ENCODE measurements at places on chromosomes 5 and 9.

DNA sequence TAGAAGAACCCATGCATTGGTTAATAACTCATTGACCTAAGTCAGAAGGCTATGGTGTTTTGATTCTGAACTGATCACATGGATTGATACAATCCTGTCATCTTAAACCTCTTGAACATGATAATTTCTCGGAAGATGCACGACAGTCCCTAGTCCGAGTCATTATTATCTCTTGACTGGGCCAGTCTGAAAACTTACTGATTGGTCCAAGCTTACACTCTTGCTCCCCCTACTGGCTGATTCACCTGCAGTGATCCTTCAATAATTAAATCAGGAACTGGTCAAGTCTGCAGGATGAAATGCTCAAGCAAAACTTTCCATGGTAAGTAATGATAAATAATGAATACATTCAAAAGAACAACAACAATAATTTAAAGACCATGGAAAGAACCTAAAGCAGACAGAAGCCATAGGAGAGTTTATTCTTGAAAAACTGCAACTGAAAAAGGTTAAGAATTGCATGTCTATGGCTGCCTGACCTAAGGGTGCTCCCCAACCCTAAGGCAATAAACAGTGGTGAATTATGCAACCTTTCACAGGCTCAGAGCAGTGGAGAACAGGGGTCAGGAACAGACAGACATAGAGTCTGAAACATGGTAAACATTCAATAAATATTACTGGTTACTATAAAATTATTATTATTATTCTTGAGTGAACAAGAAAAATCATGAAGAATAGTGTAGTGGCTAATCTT, 79.3 kb downstream of the BRINP1 start:
- peak; percentile 42 for DNase-seq

DNA sequence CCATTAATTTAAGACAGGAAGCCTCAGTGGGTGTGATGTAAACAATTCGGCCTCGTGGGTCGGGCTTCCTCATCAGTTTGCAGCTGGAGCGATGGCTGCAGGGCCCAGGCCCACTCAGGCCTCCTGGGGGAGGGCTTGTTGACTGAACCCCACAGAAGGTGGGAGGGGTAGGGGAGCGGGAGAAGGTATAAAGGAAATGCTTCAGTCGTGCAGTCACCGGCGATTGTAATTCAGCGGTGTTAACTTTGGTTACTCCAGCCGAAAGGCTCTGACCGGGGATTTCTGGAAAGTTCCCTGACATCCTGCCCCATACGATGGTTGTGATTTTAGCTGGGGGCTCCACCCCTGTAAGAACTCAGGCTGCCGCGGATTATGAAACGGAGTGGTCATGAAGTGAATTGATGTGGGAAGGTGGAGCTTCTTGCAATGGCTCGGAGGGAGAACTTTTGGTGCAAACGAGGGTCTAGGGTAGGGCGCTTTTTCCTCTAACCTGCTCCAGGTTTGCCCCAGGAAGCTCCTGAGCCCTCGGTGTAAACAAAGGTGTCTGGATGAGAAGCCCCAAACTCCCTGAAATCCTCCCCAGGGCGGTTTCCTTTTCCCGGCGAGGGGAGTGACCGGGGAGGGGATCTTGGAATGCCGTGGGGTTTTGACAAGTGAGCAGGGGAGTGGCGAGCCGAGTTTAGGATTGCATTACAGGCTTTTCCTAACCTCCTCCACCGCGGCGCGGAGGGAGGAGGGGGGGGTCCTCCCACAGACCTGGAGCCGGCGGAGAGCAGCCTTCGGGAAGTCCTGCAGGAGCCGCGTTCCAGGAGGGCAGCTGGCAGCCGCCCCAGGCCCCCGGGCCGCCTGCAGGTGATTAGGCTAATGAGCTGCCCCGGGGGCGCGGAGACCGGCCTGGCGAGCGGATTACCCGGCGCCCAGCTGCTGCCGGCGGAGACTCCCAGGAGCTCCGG, 215.5 kb downstream of the PDZD2 start:
- DNase-seq, result peak; percentile 4

DNA sequence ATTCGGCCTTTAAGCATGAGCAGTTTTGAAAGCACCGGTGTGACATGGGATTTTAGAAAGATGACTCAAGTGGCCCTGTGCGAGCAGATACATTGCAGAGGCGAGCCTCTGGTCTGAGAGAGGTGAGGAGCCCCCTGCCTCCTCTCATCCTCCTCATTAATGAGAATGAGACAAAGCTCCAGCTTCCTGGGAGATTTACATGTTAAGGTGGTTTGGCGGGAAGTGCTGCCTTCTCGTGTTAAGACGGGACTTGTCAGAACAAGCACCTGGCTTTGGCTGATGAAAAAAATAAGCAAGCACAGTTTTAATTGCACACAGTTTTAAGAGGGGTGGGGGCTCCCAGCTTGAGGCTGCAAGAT, 68.1 kb downstream of the ACTL7B start:
- DNase-seq, result no peak

DNA sequence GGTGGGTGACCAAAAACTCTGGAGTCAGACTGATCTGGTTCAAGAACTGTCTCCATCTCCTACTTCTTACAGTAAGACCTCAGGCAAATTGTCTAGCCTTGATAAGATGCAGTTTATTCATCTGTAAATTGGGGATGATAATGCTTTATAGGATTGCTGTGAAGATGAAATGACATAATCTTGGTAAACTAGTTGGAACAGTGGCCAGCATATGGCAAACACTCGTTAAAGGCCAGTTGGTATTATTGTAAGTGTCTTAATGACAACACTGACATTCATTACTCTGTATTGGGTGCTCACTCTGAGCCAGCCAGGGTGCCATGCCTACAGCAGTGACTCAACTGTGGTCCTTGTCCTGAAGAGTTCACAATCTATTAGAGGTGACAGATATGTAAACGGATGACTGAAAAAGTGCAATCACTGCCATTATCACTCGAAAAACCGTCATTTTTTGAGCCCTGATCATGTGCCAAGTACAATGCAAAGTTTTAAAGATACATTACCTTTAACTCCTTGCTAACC, 84.9 kb upstream of the HSPA9 start:
- DNase-seq, result no peak

- DNase-seq, result no peak
Observed at GRCh38 chr9:113947941-113948340, 71.8 kb downstream of the ZNF618 start.

GRCh38 chr9:100150214-100150613, 51.2 kb downstream of the INVS start:
- DNase-seq, result no peak

- no peak for DNase-seq
Observed at GRCh38 chr5:172383191-172383802, 71.0 kb downstream of the SH3PXD2B start.

DNA sequence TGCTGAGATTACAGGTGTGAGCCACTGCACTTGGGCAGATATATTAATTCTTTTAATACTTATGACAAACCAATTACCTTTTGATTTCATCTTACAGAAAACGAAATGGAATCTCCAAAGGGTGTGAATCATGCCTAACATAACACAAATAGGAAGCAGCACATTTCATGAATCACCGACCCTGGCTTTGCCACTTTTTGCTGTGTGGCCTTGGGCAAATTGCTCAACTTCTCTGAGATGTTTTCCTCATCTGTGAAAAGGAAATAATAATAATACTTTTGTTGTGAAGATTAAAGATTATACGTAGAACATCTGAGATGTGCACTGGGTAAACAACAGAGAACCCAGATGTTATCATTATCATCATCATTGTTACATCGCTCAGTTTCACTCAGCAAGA, 50.7 kb upstream of the FREM1 start:
- DNase-seq, result no peak

- DNase-seq, result no peak
Observed at GRCh38 chr9:33718987-33719386, 76.4 kb upstream of the PRSS3 start.

- no peak for DNase-seq
Observed at GRCh38 chr5:131999041-131999440, 12.4 kb downstream of the ACSL6 start.
